ENCODE measurements at places on chromosomes 4 and X. TPM values are rescaled to one million over a fixed set of nuclear protein-coding genes. Genes with fewer than 3 reads are reported as not detected.

- no peaks in the 10 kb centered on the region for H3K36me3 ChIP-seq
- no peak overlapping the region for H3K27ac ChIP-seq
- no peak overlapping the region for H3K4me3 ChIP-seq
- no peaks in the 10 kb centered on the region for H3K4me1 ChIP-seq
- no peak for DNase-seq
Observed at GRCh38 chr4:23374259-23374658, 515.6 kb downstream of the PPARGC1A start.

GRCh38 chrX:39532761-39533160 is 565.0 kb downstream of the BCOR start:
- DNase-seq, result no peak
- no peaks in the 10 kb centered on the region for H3K27me3 ChIP-seq
- H3K4me3 ChIP-seq, result no peak overlapping the region
- H3K36me3 ChIP-seq, result no peaks in the 10 kb centered on the region
- no peak overlapping the region for H3K27ac ChIP-seq

DNA sequence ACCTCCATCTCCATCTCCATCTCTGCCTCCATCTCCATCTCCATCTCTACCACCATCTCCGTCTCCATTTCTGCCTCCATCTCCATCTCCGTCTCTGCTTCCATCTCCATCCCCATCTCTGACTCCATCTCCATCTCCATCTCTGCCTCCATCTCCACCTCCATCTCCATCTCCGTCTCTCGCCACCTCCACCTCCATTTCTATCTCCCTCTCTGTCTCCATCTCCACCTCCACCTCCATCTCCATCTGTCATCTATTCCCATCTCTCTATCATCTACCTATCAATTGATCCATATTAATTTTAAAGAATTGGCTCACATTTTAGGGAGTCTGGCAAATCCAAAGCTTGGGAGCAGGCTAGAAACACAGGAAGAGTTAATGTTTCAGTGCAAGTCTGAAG is 39.6 kb upstream of the CHRNA9 start:
- no peaks in the 10 kb centered on the region for H3K36me3 ChIP-seq
- H3K27me3 ChIP-seq, result no peaks in the 10 kb centered on the region
- H3K4me1 ChIP-seq, result no peaks in the 10 kb centered on the region
- no peak overlapping the region for H3K4me3 ChIP-seq
- no peak overlapping the region for H3K27ac ChIP-seq

The DRP2 gene
- total RNA-seq, result 2.4 TPM

The CT45A10 gene
- total RNA-seq, result not detected

Measured in ovary (tissue), 10 donors.